Neural progenitor cell (in vitro differentiated cells): ENCODE measurements at places on chromosomes 7 and 10.
A peak's percentile ranks its signal among the peaks of the same experiment; 100 is the strongest.

DNA sequence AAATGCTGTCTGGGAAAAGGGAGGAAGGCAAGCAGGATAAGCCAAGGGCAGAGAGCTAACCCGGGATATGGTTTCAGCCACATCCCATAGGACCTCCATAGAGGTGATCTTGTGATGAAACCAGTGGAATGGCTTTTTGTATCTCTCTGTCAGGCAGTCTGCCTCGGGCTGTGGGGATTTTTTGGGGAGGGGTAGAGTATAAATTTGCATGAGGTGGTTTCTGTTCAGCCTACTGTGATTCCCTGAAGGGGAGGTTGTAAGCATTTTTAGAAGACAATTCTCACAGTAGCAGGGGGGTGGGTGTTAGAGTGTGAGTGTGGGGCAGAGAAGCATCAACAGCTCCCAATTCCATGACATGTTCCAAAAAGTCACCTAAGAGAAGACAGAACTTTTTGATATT lies 11.8 kb downstream of the OR9A2 start:
- no peak for DNase-seq

- DNase-seq: no peak
These were observed 20.6 kb downstream of the ZDHHC6 start for GRCh38 chr10:112426111-112426510.

DNA sequence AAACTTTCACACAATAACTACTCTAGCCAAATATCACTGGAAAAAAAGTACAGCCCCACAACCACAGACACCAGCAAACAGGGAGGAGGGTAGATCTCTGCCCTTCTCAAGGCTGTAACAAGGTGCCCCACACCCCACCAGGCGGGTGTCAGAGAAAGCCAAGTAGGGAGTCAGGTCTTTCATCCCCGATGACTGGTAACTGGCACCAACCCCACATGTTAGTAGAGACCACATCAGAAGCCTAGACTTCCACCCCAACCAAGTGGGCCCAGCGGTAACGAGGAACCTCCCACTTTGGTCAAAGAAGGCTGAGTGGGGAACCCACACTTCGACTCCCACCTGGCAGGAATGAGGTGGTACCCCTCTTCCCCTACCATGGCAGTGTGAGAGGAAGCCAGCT lies 16.4 kb upstream of the RUFY2 start:
- DNase-seq: no peak

- no peak for DNase-seq
These were observed 187.9 kb upstream of the KMT2E start for GRCh38 chr7:104826135-104826534.

GRCh38 chr10:42999385-43000020 lies 77.4 kb upstream of the RET start:
- DNase-seq: no peak

GRCh38 chr10:21687266-21688008 lies 153.4 kb downstream of the MLLT10 start:
- no peak for DNase-seq

DNA sequence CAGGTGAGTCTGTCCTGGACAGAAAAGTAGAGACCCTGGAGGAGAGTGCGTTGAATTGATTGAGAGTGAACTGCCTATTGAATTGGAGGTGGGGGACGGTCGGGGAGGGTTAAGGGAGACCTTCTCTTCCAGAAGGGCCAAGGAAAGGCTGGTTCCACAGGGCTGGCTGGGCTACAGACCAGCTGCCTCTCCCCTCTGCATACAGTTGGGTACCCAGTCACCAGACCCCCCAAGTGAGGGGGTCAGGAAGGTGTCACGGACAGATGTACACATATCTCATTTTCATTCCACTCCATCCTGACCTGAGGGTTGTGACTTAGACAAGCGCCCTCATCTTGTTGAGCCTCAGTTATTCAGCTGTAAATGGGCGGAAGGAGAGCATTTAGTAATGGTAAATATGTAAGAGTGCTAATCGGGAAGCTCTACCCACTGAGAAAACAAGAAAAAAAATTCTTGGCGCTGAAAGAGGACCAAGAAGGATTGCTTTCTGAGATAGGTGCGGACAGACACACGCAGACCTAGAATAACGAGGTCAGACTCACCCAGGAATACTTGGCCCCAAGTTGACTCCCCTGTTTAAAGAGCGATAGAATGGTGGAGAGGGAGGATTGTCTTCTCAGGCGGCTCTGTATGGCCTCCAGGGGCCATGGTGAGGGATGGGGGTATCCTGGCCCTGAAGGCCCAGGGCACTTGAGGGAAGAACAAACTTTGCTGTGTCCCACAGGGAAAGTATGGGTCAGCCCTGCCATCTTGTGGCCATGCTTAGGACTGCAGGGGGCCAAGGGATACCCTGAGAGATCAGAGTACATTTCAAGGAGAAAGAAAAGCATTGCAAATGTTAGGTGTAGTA lies 7.2 kb upstream of the MBL2 start:
- DNase-seq: peak; percentile 81

GRCh38 chr10:95278061-95278988 lies 12.5 kb downstream of the PDLIM1 start:
- DNase-seq: peak; percentile 48

DNA sequence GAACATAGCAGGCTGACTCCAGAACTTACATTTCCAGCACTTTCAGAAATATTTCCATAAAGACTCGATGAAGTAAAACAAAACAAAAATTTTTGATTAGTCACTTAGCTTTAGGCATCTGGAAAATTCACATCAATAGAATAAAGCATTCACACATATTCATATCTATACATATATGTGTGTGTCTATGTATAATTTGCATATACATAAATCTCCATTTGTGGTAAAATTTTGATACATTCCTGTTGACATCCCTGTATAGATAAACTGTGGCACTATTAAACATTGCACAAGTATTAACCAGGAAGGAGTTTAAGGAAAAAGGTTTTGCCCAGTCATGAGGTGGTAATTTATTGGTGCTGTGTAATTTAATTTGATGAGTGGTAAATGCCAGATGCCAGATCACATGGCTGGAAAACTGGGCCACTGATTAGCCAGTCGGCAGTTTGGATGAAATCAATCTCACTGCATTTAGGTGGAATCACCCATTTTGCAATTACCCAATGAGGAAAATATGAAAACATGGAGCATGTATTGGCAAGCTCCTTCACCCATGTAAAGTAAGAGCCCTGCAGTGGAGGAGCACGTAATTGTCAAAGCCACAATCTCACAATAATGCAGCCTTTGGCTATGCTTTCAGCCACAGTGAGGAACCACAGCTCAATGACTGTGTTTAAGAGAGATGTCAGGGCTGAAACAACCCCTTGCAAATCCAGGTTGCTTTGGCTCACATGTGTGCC lies 294.6 kb downstream of the RNLS start:
- no peak for DNase-seq

GRCh38 chr10:113357681-113358300 lies 195.1 kb upstream of the HABP2 start:
- peak; percentile 42 for DNase-seq

GRCh38 chr7:129644634-129645230 lies 33.2 kb downstream of the NRF1 start:
- peak; percentile 15 for DNase-seq

DNA sequence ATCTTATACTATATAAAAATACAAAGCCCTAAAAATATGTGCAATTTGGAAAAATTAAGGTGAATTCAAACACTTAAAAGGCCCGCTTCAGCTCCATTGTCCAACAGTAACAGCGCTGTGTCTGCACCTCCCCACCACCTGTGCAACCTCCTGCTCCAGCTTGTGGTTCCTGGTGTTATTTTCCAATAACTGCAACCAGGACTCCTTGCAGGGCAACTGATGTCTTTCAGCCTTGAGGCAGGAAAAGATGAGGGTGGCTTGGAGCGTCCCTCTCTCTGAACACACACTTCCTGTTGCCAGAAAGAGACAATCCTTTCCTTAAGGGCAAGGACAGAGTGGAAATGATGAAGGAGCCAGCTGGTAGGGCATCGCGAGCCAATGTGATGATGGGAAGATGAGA lies 336.0 kb downstream of the GLRX3 start:
- DNase-seq: no peak

DNA sequence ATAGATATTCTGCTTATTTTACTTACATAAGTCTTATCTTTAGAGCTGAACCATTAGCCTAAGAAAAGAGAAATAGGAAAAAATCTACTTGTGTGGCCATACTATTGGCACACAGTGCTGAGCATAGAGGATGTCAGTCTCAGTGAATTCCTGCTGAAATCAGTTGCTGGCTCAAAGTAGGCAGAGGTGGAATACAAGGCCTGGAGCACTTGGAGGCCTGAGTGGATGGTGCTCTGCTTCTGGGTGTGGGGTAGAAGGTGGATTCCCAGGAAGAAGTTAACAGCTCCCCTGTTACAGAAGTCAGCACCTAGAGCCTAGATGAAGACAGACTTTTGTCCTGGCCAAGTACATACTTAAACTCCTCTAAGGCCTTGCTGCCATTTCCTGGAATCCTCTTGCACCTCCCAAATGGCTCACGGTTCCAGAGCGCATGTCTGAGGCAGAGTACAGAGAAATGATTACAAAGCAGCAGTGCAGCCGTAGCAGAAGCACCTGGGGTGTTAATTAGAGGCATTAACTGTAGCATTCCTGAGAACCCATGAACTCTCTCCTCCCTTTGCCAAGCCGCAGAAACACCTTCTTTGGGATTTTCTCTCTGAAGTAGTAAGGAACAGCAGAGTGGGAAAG lies 18.0 kb upstream of the XPNPEP1 start:
- DNase-seq: peak; percentile 25

- DNase-seq: no peak
These were observed 157.5 kb downstream of the MGMT start for GRCh38 chr10:129624526-129624925.

- no peak for DNase-seq
These were observed 32.2 kb downstream of the PLXDC2 start for GRCh38 chr10:19848226-19848985.

DNA sequence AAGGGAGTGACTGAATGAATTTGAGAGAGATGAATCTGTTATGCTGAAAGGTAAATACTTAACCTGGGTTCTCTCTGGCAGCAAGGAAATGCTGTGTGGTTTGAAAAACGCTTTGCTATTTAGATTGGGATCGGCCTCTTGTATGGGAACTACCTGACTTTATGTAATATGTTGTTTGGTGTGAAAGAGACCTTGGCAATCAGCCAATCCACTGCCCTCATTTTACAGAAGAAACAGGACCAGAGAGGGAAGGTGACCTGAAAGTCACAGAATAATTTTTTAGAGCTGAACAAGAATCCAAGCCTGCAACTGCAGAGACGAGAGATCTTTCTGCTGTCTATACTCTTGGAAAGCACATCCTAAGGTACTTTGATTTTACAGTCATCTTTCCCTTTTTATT lies 1.0 kb downstream of the BUD31 start:
- DNase-seq: no peak

DNA sequence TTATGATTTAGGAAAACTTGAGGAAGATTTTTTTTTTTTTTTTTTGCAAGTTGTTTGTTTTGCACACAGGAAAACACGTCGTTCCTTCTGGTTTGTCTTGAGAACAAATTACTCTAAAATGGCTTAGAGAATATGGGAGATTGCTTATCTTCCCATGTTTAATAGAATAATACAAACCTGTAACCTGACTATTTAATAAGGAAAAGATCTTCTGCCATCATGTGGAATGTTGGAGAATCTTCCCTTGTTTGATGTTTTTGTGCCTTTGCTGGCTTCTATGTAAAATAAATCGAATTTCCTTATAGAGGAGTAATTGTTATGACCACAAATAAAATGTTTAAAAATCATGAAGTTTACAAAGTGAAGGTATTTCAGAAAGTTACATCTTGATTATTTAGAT lies 818.8 kb downstream of the GATA3 start:
- DNase-seq: no peak

- DNase-seq: peak; percentile 52
These were observed 49.8 kb upstream of the FGFR2 start for GRCh38 chr10:121648059-121648458.

- peak; percentile 52 for DNase-seq
These were observed 36.6 kb upstream of the AGR3 start for GRCh38 chr7:16918288-16918895.

- DNase-seq: peak; percentile 55
These were observed 66.2 kb downstream of the FAM241B start for GRCh38 chr10:69696073-69696731.

- no peak for DNase-seq
These were observed 91.7 kb downstream of the CUBN start for GRCh38 chr10:17037910-17038309.

DNA sequence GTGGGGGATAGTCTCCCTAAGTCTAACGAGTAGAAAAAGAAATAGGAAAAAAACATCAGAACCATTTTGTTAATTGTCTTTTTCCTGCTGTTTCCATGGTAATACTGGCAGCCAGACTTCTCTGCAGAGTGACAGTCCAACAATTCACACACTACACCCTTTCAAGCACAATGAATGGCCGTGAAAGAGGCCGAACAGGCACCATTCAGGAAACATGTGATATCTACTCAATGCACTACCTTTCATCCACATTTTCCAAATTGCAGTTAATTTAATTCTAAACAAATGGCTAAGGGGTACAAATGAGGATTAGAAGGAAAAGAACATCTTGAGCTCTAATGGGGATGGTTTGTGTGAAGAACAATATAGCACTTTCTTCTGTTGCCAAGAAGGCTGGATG lies 358.5 kb upstream of the ANKRD30A start:
- peak; percentile 39 for DNase-seq

DNA sequence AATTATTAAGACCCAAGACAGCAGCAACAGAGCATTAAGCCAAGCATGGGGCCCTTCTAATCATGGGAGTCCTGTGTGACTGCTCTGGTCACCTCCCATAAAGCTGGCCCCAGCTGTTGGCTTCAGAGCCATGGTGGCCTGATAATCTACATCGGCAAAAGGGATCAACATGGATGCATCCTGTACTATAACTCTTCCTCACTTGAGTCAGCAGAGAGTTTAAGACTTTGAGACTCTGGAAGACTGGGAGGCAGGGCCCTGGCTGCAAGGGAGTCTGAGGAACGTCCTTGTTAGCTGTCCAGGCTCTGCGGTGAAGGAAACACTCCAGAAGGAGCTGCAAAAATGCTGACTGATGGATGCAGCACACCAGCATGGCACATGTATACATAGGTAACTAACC lies 95.0 kb upstream of the KIAA1217 start:
- DNase-seq: no peak

- no peak for DNase-seq
These were observed 61.9 kb upstream of the DNAJB12 start for GRCh38 chr10:72416661-72417060.

GRCh38 chr10:31918671-31919409 lies 9.8 kb downstream of the ARHGAP12 start:
- DNase-seq: no peak

- DNase-seq: peak; percentile 18
These were observed 5.0 kb upstream of the NDUFB2 start for GRCh38 chr7:140691376-140692045.

- no peak for DNase-seq
These were observed 445.2 kb upstream of the FZD8 start for GRCh38 chr10:36087006-36088005.

- no peak for DNase-seq
These were observed 16.7 kb downstream of the SEMA3A start for GRCh38 chr7:84177758-84178412.

- DNase-seq: no peak
These were observed 32.8 kb downstream of the STK32C start for GRCh38 chr10:132274986-132275385.
